IPS DF 6.9 (cell line): ENCODE measurements at places on chromosomes 13 and 19.
A peak's percentile ranks its signal among the peaks of the same experiment; 100 is the strongest.

- no peak overlapping the region for H3K4me3 ChIP-seq
- DNase-seq: no peak
- no peaks in the 10 kb centered on the region for H3K27me3 ChIP-seq
Observed at GRCh38 chr13:24727731-24728601, 36.0 kb upstream of the RNF17 start.

DNA sequence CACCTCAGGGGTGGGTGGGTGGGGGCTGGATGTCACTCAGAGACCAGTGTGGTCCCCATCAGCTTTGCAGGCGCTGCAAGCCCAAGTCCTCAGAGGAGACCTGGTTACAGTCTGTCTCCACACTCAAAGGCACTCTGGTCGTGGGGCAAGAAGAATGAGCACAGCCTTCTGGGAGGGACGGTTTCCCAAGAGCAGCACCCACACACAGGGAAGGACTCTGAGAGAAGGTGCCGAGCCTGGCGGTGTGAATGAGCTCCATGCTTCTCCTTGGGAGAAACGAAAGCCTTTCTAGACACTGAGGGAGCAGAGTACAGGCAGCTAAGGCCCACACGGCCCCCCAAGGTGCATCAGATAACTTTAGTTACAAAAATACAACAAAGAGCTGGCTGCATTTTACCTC is 473.6 kb downstream of the FOXO1 start:
- H3K27me3 ChIP-seq: no peaks in the 10 kb centered on the region
- no peak overlapping the region for H3K27ac ChIP-seq
- 0 out of 2 replicates have a peak, but pooled peaks cover under 1% of the 10 kb centered on the region for H3K4me1 ChIP-seq
- H3K36me3 ChIP-seq: no peaks in the 10 kb centered on the region
- no peak for DNase-seq

DNA sequence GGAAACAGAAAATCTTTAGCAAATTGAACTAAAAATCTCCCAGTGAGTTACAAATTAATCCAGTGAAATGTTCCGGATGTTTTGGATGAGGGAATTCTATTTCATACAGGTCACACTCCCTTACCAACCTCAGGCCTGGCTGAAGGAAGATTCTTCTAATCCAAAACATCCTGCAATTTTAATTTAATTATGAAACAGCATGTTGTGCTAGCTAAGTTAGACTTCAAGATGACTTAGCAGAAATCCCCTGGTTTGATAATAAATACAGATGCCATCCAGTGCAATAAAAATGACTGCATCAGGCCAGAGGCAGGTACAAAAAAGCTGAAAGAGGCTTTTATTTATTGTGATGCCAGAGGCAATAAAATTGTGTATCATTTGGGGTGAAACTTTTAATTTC is 96.7 kb upstream of the CLDN10 start:
- H3K36me3 ChIP-seq: no peaks in the 10 kb centered on the region
- no peaks in the 10 kb centered on the region for H3K27me3 ChIP-seq
- no peaks in the 10 kb centered on the region for H3K4me1 ChIP-seq
- H3K4me3 ChIP-seq: no peak overlapping the region
- no peak overlapping the region for H3K27ac ChIP-seq

DNA sequence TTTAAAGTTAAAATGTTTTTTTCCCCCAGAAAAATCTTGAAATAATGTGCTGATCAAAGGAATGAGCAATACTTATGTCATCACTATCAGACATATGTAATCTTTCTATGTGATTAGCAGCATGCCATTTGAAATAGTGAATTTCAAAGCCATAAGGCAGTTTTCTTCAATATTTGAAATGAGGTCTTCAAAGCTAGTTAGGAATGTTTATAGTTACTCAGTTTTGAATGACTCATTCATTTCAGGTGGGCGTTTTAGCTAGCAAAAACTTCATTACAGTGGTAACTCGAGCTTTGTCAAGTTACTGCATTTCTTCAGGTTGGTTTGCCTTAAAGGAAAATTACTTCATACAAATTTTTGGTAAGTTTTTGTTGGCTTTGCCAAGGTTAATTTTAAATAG is 102.1 kb downstream of the ATP8A2 start:
- no peaks in the 10 kb centered on the region for H3K36me3 ChIP-seq
- no peak for DNase-seq

GRCh38 chr19:6417713-6418561 is 6.7 kb downstream of the KHSRP start:
- no peaks in the 10 kb centered on the region for H3K27me3 ChIP-seq
- H3K36me3 ChIP-seq: peaks cover 71% of the 10 kb centered on the region
- no peak overlapping the region for H3K4me3 ChIP-seq
- no peak for DNase-seq

DNA sequence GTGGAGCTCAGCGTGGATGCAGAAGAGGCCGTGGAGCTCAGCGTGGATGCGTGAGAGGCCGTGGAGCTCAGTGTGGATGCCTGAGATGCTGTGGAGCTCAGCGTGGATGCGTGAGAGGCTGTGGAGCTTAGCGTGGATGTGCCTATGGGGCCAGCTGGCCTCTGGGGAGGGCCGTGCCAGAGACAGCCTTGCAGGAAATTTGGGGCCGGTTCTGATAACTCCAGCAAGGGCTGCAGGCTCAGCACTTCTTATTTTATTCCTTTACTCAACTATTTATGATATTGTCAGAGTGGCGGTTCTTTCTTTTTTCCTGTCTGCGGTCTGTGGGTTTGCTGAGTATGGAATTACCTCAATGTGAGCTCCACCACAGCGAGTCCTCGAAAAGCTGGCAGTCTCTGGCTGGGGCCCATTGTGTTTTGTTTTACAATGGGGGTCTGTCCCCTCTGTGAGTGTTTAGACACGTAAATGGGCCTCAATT is 17.8 kb upstream of the TMEM255B start:
- H3K4me1 ChIP-seq: peaks cover 4% of the 10 kb centered on the region; the same call in 1 of the 2 replicates
- H3K36me3 ChIP-seq: no peaks in the 10 kb centered on the region
- DNase-seq: no peak

GRCh38 chr13:48159401-48159800 is 64.5 kb upstream of the MED4 start:
- no peak for DNase-seq
- no peaks in the 10 kb centered on the region for H3K27me3 ChIP-seq
- H3K4me1 ChIP-seq: peaks cover 3% of the 10 kb centered on the region; the same call in 1 of the 2 replicates
- no peak overlapping the region for H3K27ac ChIP-seq
- no peak overlapping the region for H3K4me3 ChIP-seq
- H3K36me3 ChIP-seq: no peaks in the 10 kb centered on the region

GRCh38 chr13:87884884-87885283 is 213.7 kb downstream of the SLITRK5 start:
- no peaks in the 10 kb centered on the region for H3K27me3 ChIP-seq
- H3K27ac ChIP-seq: no peak overlapping the region
- DNase-seq: peak; percentile 2
- H3K4me1 ChIP-seq: no peaks in the 10 kb centered on the region
- no peak overlapping the region for H3K4me3 ChIP-seq

DNA sequence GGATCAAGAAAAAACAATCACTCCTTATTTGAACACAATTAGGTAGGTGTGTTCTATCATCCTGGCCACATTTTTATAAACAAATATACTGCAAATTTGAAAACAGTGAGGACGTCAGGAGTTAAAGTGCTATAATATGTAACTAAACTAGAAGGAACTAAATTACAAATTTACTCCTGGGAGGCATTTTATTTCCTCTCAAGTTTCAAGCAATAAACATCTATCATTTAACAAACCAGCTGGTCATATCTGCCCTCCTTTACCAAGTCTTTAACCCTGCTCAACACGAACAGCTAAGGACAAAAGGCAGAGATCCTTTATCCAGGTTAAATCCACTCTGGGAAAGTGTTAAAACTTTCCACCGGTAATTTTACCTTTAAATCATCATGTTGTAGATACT is 26.5 kb downstream of the ANKRD10 start:
- H3K36me3 ChIP-seq: peaks cover 6% of the 10 kb centered on the region
- no peak for DNase-seq
- H3K27me3 ChIP-seq: no peaks in the 10 kb centered on the region
- peaks cover 3% of the 10 kb centered on the region; the same call in 1 of the 2 replicates for H3K4me1 ChIP-seq
- H3K4me3 ChIP-seq: no peak overlapping the region

- no peaks in the 10 kb centered on the region for H3K27me3 ChIP-seq
- DNase-seq: no peak
- no peak overlapping the region for H3K4me3 ChIP-seq
- no peaks in the 10 kb centered on the region for H3K4me1 ChIP-seq
Observed at GRCh38 chr13:41621716-41622431, 164.5 kb downstream of the RGCC start.

DNA sequence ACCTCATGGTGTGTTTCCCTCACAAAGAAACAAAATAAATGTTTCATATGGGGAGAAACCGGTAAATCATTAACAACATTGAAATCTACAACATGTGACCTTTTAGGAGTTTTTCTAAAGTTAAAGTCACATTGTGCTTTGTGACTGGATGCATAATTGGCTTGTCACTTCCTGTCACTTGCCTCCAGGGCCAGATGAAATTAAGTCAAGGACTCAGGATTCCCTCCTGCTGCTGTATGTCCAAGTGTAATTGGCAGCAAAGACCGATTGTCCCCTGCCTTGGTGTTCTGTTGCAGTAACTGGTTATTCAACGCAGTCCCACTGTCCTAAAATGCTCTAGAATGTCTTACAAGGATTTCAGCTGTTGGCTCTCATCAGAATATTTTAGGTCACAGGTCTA is 448.2 kb downstream of the LIG4 start:
- no peaks in the 10 kb centered on the region for H3K36me3 ChIP-seq
- DNase-seq: no peak
- no peak overlapping the region for H3K27ac ChIP-seq
- H3K27me3 ChIP-seq: no peaks in the 10 kb centered on the region

GRCh38 chr19:2215281-2215751 is 20.8 kb downstream of the PLEKHJ1 start:
- no peak overlapping the region for H3K4me3 ChIP-seq
- no peak for DNase-seq

- H3K4me3 ChIP-seq: no peak overlapping the region
- no peak overlapping the region for H3K27ac ChIP-seq
- no peak for DNase-seq
- no peaks in the 10 kb centered on the region for H3K36me3 ChIP-seq
Observed at GRCh38 chr13:105050686-105051085, 1484.8 kb downstream of the EFNB2 start.

GRCh38 chr13:106464076-106464475 is 71.4 kb downstream of the EFNB2 start:
- no peaks in the 10 kb centered on the region for H3K27me3 ChIP-seq
- H3K4me3 ChIP-seq: no peak overlapping the region
- H3K4me1 ChIP-seq: no peaks in the 10 kb centered on the region
- no peak overlapping the region for H3K27ac ChIP-seq
